ENCODE measurements at places on chromosomes 13 and 19.

- DNase-seq: no peak
Measured at GRCh38 chr19:7000816-7001215, 20.4 kb downstream of the MBD3L2B start.

DNA sequence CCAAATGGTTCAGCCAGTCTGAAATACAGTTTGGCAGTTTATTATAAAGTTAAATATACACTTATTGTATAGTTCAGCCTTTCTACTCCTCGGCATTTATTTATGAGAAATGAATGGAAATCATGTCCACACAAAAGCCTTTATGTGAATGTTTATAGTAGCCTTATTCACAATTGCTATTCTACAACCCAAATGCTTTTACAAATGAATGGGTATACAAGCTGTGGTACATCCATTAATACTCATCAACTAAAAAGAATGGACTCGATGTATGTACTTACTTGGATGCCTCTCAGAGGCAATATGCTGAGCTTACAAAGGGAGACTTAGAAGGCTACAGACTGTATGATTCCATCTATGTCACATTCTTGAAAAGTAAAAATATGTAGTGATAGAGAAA is 150.7 kb downstream of the NBEA start:
- no peak for DNase-seq

- no peak for DNase-seq
Measured at GRCh38 chr13:92320323-92320722, 906.3 kb upstream of the GPC6 start.

GRCh38 chr13:39034085-39034484 is 3.8 kb downstream of the PROSER1 start:
- no peak for DNase-seq

- no peak for DNase-seq
Measured at GRCh38 chr13:46388846-46389245, 1.8 kb upstream of the RUBCNL start.

- DNase-seq: no peak
Measured at GRCh38 chr13:43094901-43095300, 71.5 kb downstream of the DNAJC15 start.

- DNase-seq: no peak
Measured at GRCh38 chr19:28619816-28620429, 593.0 kb downstream of the UQCRFS1 start.

GRCh38 chr13:90518417-90518816 is 829.1 kb upstream of the MIR17HG start:
- no peak for DNase-seq

- DNase-seq: peak; percentile 33
Measured at GRCh38 chr13:59094181-59094580, 1069.5 kb downstream of the DIAPH3 start.

DNA sequence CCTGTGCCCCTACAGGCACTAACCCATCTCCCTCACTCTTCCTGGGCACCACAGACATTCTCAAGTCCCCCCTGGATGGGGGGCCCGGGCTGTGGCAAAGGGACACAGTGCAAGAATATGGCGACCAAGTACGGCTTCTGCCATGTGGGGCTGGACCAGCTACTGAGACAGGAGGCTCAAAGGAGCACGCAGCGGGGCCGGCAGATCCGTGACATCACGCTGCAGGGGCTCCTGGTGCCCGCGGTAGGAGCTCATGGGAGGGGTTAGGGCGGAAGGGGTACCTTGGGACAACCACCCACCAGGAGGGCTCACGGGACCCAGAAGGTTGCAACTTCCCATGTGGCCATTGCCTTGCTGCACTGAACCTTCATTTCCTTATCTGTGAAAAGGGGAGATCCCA is 3.3 kb upstream of the GTF2F1 start:
- DNase-seq: no peak

GRCh38 chr13:36163286-36163685 is 32.1 kb upstream of the DCLK1 start:
- DNase-seq: no peak

- DNase-seq: no peak
Measured at GRCh38 chr19:53662209-53662608, 30.4 kb downstream of the DPRX start.

- no peak for DNase-seq
Measured at GRCh38 chr19:30351774-30352173, 20.4 kb upstream of the ZNF536 start.

DNA sequence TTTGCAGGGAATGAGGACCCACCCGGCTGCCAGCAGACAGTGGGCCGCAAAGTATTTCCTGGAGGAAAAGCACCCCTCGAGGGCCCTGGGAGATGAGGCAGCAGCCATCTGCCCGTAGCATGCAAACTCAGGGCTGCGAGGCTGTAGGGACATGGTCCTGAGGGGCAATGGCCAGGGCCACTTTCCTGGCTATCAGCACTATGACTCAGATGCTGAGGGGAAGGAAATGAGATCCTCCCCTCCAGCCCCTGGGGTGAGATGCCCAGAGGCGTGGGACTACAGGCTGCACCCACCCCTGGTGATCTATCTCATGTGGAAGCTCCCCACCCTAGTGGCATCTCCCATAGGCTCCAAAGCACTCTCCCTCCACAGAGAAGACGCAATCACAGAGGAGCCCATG is 80.1 kb downstream of the SLC7A1 start:
- DNase-seq: no peak

DNA sequence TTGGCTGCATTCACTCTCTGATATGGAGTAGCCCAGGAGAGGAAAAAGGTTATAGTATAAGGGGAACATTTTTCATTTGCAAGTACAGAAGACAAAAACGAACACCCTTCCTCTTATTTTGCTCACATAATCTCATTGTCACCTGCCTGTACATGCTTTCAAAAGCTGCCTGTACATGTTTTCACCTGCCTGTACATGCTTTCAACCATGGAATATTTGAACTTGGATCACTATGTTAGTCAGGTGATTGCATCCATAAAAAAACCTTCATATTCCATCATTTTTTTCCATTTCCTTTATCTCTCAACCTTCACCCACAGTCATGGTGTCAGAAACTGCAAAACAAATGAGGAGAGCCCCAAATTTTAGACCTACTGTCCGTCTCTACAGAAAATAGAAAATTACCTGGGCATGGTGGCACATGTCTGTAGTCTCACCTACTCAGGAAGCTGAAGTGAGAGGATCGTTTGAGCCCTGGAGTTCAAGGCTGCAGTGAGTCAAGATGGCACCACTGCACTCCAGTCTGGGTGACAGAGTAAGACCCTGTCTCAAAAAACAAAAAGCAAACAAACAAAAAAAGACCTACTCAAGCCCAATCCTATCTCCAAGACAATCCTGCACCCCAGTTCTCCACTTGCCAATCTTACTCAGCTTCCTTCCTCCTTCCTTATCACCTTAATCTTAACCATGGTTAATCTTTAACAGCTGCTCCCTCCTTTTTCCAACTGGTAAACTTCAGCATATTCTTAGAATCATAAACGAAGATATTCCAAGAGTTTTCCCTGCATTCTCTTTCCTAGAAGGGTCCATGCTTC is 11.6 kb downstream of the IGFL2 start:
- DNase-seq: no peak

- no peak for DNase-seq
Measured at GRCh38 chr13:33109271-33109697, 93.1 kb downstream of the KL start.

DNA sequence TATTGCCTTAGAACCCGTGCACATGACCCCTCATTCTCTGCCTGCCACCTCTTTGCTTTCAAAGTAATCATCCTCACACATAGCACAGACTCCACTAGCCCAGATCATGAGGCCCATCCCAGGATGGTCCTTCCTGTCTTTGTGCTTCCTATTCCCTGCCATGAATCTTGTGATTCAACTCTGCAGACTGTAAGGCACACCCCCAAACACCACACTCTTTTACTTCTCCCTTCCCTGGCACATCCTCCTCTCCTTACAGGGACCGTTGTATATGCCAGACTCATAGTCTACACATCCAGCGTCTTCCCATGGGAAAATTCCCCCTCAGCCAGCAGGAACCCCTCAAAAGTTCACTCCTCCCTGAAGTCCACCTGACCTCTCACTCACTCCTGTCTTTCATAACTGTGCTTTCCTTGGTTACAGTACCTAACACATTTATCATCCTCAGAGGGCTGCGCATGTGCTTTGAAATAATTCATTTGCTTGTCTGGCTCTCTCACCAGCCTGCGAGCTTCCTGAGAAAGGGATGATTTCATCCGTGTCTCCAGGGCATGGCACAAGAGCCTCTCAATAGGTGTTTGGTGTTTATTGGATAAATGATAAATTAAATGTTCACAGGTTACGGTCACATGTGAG is 26.8 kb upstream of the LRCH1 start:
- DNase-seq: no peak

DNA sequence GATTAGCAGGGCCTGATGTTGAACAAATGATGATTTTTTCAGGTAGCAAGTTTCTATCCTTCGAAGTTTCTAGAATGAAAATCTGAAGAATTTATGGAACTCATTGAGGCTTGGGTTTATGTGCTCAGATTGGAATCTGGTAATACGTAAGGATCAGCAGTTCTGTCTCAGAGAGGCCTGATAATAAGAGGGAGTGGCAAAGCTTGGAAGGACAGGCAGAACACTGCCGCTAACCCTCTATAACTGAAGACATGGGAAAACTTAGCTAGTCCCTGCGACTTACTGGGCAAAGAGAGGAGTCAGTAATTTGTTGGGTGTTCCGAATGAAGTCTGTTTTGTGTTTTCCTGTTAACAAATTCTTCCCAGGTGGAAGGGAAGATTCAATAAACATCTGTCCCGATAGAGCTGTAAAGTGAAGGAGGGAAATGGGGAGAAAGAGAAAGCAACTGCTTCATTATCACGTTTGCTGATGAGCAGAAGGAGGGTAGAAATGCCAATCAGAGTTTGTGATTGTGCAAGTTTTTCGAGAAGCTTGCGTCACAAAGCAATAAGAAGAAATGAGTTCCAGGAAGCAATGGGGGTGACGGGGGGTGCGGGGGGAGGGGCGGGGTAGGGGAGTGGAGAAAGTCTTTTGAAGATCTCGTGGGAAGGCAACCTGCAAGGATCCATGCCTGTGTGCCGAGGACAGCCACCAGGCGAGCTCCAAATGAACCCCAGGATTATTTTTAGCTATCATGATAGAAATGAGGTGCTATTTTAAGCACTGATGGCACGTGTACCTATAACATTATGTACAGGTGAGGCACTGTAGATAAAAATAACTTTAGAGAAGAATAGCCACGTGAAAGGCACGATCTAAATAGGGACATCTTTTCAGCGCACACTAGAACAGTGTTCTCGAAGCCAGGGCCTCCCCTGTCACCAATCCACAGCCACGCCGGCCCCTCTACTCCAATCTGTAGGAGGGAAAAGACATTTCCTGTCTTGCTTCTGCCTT is 224.1 kb downstream of the FGF9 start:
- no peak for DNase-seq

GRCh38 chr13:99439850-99440604 is 61.2 kb upstream of the TM9SF2 start:
- no peak for DNase-seq

DNA sequence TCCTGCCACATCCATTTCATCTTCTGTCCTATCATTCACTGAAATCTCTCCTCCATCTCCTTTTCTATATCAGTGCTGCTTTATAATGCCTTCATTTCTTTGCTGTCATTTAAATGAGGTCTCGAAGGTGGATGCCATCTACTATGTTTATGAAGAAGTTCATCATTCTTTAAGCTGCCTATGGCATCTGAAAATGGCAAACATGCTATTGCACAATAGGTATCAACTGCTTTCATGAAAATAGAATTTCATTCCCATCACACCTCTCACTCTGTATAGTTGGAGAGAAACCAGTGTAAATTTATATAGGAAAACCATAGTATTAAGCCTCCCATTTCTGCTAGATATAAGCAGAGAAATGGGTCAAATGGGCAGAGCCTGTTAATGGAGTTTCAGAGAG is 100.2 kb downstream of the FGF9 start:
- no peak for DNase-seq

GRCh38 chr19:13598098-13598497 is 91.8 kb upstream of the CACNA1A start:
- DNase-seq: no peak

- no peak for DNase-seq
Measured at GRCh38 chr13:106225126-106225525, 310.3 kb downstream of the EFNB2 start.
